IMR-90 (cell line): ENCODE measurements at places on chromosomes 13 and 19. TPM values are rescaled to one million over a fixed set of nuclear protein-coding genes. Genes with fewer than 3 reads are reported as not detected.

GRCh38 chr19:11123114-11123513 is 32.5 kb downstream of the SPC24 start:
- H3K36me3 ChIP-seq, result peaks cover 55% of the 10 kb centered on the region
- H3K27ac ChIP-seq, result no peak overlapping the region
- DNase-seq, result no peak

CYP2S1 gene
- polyA plus RNA-seq, result 0.98 and 2.1 TPM in 2 replicates

MRPS31 gene
- 14.8 and 15.0 TPM in 2 replicates for polyA plus RNA-seq

DNA sequence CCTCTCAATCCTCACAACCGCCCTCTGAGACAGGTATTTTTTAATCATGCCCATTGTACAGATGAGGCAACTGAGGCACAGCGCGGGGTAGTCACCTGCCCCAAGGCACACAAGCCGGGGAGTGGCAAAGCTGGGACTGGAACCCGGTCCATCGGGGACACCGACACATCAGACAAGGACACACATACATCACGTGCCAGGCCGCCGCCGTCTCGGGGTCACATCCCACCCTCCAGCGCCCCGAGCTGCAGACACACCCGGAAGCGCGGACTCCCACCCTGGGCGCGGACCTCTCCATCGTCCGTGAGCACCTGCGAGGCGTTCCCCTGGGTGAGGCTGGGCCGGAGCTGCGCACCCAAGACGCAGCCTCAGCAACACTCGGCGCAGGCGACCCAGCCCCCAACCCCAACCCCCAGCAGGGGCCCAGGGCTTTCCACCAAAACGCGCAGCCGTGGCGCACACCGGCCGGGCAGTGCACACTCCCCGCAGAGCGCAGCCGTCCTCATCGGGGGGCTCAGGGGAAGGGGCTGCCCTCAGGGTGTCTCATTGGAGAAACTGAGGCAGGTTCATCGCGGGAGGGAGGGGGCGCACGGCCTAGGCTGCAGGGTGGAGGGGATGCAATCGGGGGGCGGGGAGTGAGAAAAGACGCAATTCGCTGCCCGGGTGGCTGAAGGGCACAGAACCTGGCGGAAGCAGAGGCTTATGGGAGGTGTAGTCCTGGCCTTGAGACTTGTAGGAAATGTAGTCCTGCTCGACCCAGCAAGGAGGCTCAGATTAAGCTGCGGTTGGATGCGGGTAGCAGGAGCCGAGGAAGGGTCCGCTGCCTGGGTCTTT is 1.9 kb upstream of the LMTK3 start:
- no peaks in the 10 kb centered on the region for H3K4me1 ChIP-seq
- H3K27ac ChIP-seq, result peak overlapping the region; percentile 13; the same call in 1 of the 2 replicates
- H3K4me3 ChIP-seq, result peak overlapping the region; percentile 57
- no peaks in the 10 kb centered on the region for H3K36me3 ChIP-seq
- peak; percentile 64 for DNase-seq

DNA sequence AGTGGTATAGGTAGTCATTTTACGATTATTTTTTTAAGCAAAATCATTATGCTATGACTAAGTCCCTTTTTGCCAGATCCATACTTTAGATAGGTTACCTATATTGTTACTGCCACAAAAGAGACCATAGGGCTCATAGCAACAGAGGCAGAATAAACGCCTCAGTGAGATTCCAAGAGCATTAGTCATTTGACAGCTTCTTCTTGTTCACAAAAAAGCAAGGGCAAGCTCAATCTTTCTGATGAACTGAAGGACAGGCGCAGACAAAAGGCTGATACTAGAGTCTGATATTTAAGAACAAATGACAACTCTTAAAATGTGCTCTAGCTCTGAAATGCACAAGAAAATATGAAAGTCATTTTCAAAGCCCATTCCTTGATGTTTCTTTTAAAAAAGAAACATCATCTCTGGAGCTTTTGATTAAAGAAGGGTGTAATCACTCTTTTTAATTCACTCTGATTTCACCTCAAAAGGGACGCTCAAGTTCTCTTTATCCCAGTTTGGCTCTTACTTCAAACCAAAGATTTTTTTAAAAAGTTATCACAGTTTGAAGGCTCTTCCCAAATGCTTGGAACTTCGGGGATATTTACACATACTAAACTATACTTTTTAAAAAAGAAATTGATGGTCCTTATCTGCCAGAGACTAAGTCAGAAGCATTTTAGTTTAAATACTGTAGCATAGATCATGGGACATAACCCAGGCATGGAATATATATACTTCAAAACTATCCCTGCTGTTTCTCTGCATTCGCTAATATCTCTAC is 187.2 kb downstream of the EFNB2 start:
- peaks cover 1% of the 10 kb centered on the region; the same call in 1 of the 2 replicates for H3K4me1 ChIP-seq
- H3K36me3 ChIP-seq, result no peaks in the 10 kb centered on the region
- H3K27me3 ChIP-seq, result peaks cover 10% of the 10 kb centered on the region
- peak; percentile 48 for DNase-seq
- H3K27ac ChIP-seq, result no peak overlapping the region

GRCh38 chr19:10074153-10074552 is 12.0 kb upstream of the SHFL start:
- H3K27me3 ChIP-seq, result peaks cover 10% of the 10 kb centered on the region
- H3K4me3 ChIP-seq, result no peak overlapping the region
- H3K27ac ChIP-seq, result no peak overlapping the region
- peak; percentile 36 for DNase-seq
- no peaks in the 10 kb centered on the region for H3K36me3 ChIP-seq
- H3K4me1 ChIP-seq, result no peaks in the 10 kb centered on the region

- peaks cover 9% of the 10 kb centered on the region for H3K4me1 ChIP-seq
- no peak overlapping the region for H3K27ac ChIP-seq
- H3K4me3 ChIP-seq, result no peak overlapping the region
- no peak for DNase-seq
These were observed 333.2 kb downstream of the MYO16 start for GRCh38 chr13:108962654-108963053.

HRC gene
- polyA plus RNA-seq, result 0.03 TPM in 1 of 2 replicates, not detected in the other

XRCC1 gene
- polyA plus RNA-seq, result 21.3 and 25.9 TPM in 2 replicates

- no peak overlapping the region for H3K4me3 ChIP-seq
- H3K27ac ChIP-seq, result no peak overlapping the region
- no peaks in the 10 kb centered on the region for H3K27me3 ChIP-seq
- no peaks in the 10 kb centered on the region for H3K4me1 ChIP-seq
- DNase-seq, result no peak
These were observed 875.0 kb downstream of the SLITRK1 start for GRCh38 chr13:83007226-83007625.

ATP4A gene
- not detected in 2 replicates for polyA plus RNA-seq

GRCh38 chr13:80871481-80871880 is 530.6 kb upstream of the SPRY2 start:
- no peaks in the 10 kb centered on the region for H3K4me1 ChIP-seq
- H3K27ac ChIP-seq, result no peak overlapping the region
- no peak overlapping the region for H3K4me3 ChIP-seq
- no peaks in the 10 kb centered on the region for H3K27me3 ChIP-seq
- H3K36me3 ChIP-seq, result no peaks in the 10 kb centered on the region
- no peak for DNase-seq

DNA sequence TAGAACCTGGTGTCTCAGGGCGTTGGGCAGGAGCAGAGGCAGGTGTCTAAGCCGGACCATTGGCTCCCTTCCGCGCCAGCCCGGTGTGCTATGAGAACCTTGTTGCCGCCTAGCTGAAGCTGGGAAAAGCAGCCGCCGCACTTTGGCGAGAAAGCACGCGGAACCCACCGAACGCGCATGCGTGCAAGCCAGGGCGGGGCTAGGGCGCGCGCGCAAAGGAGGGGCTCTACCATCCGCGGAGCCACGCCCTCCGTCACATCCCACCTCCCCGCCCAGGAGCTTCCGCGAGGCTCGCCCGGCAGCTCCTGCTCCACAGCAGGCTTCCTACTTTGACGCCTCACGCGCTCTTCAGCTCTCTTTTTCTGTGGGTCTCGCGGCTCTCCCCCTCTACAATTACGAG is 51.3 kb downstream of the WDR87 start:
- H3K27me3 ChIP-seq, result no peaks in the 10 kb centered on the region
- no peaks in the 10 kb centered on the region for H3K4me1 ChIP-seq
- H3K4me3 ChIP-seq, result 0 out of 2 replicates have a peak overlapping the region, but pooled peaks have one; percentile 5
- peak; percentile 17 for DNase-seq

DNA sequence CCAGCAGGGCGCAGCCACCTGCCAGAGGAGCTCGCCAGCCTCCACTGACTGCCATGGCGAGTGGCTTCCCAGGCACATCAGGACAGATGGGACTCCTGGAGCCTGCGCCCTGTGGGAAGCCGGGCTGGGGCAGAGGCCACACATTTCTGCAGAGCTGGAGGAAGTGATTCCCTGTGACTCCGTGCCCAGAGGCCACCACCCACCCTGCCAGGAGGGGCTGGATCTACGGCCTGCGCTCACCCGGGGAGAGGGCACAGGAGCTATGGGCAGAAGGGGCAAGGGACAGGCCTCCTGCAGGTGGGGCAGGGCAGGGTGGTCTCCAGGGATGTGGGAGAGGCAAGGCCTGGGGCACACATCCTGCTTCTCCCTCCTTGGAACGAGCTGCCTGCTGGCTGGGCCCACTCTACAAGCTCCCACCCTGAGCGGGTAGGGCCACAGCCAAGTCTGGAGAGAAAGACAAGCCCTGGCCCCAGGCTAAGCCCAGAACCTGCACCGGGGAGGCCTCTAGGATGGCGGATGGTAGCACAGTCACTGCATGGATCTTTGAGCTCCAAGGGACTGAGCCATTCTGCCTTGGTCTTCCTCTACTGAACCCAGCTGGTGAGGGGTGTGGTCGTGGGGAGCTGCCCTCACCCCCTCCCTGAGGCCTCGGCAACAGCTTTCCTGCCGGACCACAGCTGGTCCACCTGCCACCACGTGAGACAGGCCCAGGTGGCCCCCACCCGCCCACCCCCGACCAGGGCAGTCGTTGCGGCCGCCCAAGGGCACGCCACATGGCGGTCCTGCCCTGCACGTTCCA is 40.6 kb downstream of the CEBPG start:
- no peak for DNase-seq
- no peak overlapping the region for H3K27ac ChIP-seq
- no peak overlapping the region for H3K4me3 ChIP-seq

DNA sequence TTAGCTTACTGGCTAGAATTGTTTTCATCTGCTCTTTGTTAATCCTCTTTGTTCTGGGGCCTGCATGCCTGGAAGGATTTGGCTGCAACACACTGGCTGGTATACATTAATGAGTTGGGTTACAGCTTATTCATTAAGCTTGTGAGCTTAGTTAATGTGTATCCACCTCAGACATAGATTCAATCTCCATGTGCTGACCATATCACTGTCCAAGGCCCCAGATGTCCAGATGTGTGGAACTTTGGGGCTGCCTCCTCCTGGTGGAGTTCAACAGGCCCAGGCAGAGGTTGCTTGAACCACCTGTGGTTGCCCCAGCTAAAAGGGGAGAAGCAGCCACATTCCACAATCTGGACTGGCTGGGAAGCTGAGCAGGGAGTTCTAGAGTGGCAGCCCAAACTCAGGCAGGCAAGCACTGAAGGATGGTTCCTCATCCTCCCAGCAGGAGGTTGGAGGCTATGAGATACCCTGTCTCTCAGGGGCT is 5.4 kb downstream of the DIAPH3 start:
- H3K4me1 ChIP-seq, result peaks cover 5% of the 10 kb centered on the region; the same call in 1 of the 2 replicates
- no peaks in the 10 kb centered on the region for H3K27me3 ChIP-seq
- no peak for DNase-seq
- no peaks in the 10 kb centered on the region; the same call in 1 of the 2 replicates for H3K36me3 ChIP-seq

PEAK3 gene
- 0.09 and 0.19 TPM in 2 replicates for polyA plus RNA-seq

- no peaks in the 10 kb centered on the region for H3K36me3 ChIP-seq
- H3K4me1 ChIP-seq, result peaks cover 4% of the 10 kb centered on the region; the same call in 1 of the 2 replicates
- no peak overlapping the region for H3K4me3 ChIP-seq
- H3K27ac ChIP-seq, result no peak overlapping the region
- DNase-seq, result no peak
- no peaks in the 10 kb centered on the region for H3K27me3 ChIP-seq
These were observed 18.8 kb upstream of the MTRF1 start for GRCh38 chr13:41282129-41282571.

DNA sequence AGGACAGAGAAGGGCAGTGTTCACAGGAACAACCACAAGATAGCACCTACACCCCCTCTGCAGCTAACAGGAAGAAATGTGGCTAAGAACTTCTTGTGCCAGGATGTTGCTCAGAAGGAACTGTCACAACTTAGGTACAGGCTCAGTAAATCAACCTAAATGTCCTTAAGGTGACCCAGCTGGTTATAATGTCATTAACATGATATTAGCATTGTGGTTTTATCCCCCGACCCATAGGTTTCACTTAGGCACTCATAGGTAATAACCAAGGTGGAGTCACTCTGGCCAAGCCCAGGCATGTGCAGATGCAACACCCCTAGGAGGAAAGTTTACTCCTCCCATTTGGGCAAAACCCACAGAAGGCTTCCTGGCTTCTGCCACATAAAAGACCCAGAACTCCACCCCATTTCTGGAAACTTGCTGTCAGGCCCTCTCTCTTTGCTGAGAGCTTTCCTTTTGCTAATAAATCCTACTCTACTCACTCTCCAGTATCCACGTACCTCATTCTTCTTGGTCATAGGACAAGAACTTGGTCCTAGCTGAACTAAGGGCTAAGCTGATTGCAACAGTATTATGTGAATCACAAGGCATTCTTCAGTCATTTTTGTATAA is 951.3 kb downstream of the SLITRK5 start:
- H3K4me1 ChIP-seq, result no peaks in the 10 kb centered on the region
- H3K27ac ChIP-seq, result no peak overlapping the region
- H3K27me3 ChIP-seq, result no peaks in the 10 kb centered on the region
- H3K36me3 ChIP-seq, result no peaks in the 10 kb centered on the region

BAX gene
- polyA plus RNA-seq, result 169 and 181 TPM in 2 replicates

- no peak overlapping the region for H3K4me3 ChIP-seq
- H3K4me1 ChIP-seq, result peaks cover 12% of the 10 kb centered on the region
- H3K27me3 ChIP-seq, result no peaks in the 10 kb centered on the region
- peak; percentile 96 for DNase-seq
These were observed 32.2 kb downstream of the RCBTB2 start for GRCh38 chr13:48500652-48501197.

DNA sequence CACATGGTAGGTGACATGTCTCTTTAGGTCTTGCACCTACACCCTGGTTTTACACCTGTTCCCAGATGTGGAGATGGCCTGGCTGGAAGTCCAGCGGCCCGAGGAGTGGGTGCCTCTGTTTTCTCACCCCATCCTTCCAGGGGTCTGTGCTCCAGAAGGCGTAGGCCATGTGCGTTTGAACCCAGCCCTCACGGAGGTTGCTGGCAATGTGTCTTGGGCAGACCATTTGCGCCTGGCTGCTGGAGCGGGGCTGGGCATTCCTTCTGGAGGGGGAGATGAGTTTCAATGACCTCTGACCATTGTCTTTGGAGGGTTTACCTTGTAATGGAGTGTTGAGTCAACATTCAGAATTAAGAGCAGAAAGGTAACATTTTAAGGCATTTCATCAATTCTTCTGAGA is 54.8 kb upstream of the ZNF536 start:
- DNase-seq, result no peak
- H3K4me3 ChIP-seq, result no peak overlapping the region
- H3K4me1 ChIP-seq, result no peaks in the 10 kb centered on the region
- H3K36me3 ChIP-seq, result no peaks in the 10 kb centered on the region

GRCh38 chr13:82687884-82688283 is 1194.4 kb downstream of the SLITRK1 start:
- H3K27me3 ChIP-seq, result no peaks in the 10 kb centered on the region
- H3K36me3 ChIP-seq, result no peaks in the 10 kb centered on the region
- no peak for DNase-seq
- H3K27ac ChIP-seq, result no peak overlapping the region
- H3K4me1 ChIP-seq, result no peaks in the 10 kb centered on the region
- no peak overlapping the region for H3K4me3 ChIP-seq

PEG3 gene
- not detected in 2 replicates for polyA plus RNA-seq

RNF17 gene
- polyA plus RNA-seq, result 0.01 and 0.03 TPM in 2 replicates

- no peaks in the 10 kb centered on the region for H3K36me3 ChIP-seq
- H3K4me1 ChIP-seq, result no peaks in the 10 kb centered on the region
- H3K27ac ChIP-seq, result no peak overlapping the region
- H3K27me3 ChIP-seq, result no peaks in the 10 kb centered on the region; the same call in 1 of the 2 replicates
These were observed 286.1 kb downstream of the KCTD12 start for GRCh38 chr13:76600081-76600480.

- no peaks in the 10 kb centered on the region; the same call in 1 of the 2 replicates for H3K27me3 ChIP-seq
- H3K27ac ChIP-seq, result no peak overlapping the region
- H3K4me3 ChIP-seq, result no peak overlapping the region
- H3K36me3 ChIP-seq, result no peaks in the 10 kb centered on the region
- peaks cover 3% of the 10 kb centered on the region; the same call in 1 of the 2 replicates for H3K4me1 ChIP-seq
These were observed 722 bp upstream of the ICAM1 start for GRCh38 chr19:10270180-10270615.

TMEM150B gene
- not detected in 2 replicates for polyA plus RNA-seq
